ENCODE measurements at places on chromosomes 6 and 20.

DNA sequence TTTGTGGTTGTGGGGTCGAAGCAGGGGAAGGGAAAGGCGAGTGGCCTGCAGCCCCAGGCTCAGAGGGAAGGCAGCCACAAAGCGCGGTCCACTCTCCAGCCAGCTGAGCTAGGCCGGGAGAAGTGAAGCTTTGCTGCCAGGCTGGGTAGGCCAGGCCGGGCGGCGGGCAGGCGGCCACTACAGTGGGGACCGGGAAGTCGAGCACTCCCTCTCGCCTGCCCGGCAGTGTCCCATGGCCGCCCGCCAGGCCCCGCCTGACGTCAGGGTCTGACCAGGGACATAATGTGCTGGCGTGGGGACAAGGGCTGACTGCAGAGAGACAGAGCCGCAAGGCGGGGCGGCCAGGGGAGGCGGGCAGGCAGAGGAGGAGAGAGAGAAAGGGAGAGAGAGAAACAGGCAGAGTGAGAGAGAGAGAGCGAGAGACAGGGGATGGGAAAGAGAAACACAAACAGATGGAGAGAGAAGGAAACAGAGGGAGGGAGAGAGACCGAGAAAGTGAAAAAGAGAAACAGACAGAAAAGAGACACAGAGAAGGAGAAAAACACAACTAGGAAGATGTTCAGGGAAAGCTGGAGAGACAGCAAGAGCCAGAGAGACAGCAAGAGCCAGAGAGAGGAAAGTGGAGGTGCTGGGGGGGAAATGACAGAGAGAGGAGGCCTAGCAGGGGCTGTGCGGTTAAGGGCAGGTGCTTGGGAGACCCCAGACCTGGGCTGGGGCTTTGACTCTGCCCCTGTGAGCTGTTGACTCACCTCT, 94.5 kb upstream of the PTPN1 start:
- DNase-seq, result no peak

- DNase-seq, result peak; percentile 66
Observed at GRCh38 chr20:33299111-33299603, 16.1 kb downstream of the BPIFB1 start.

DNA sequence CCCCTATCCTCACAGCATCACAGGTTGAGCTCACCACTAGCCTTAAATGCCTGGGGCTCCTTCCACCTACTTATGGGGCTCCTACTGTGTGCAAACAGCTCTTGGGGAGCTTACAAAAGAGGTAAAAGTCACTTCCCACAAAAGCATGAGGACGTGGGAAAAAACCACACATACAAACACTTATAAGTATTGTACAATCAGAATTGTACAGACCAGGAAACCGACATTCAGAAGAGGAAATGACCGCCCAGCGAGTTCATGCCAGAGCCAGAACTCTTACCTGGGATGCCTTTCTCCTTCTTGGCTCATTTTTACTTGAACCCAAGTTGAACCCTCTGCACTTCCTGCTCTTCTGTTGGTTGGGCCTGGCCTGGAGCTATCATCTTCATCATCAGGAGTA, 6.3 kb upstream of the PPP1R16B start:
- DNase-seq, result no peak

DNA sequence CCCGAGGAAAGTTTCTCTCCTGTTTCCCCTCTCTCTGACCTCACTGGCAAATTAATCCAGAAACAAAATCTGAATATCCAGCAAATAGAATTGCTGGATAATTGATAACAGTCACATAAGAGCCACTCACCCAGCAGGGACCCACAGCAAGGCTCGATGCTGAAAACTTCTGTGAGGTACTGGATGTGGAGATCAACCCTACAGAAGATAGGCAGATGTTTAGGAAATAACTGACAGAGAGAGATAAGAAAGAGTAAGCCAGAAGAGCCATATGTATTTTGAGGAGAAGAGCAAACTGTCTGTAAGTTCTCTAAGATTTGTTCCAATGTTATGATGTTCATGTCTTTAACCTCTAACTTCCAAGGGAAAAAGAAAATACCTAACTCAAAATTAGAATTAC, 59.7 kb downstream of the PKHD1 start:
- DNase-seq, result no peak

DNA sequence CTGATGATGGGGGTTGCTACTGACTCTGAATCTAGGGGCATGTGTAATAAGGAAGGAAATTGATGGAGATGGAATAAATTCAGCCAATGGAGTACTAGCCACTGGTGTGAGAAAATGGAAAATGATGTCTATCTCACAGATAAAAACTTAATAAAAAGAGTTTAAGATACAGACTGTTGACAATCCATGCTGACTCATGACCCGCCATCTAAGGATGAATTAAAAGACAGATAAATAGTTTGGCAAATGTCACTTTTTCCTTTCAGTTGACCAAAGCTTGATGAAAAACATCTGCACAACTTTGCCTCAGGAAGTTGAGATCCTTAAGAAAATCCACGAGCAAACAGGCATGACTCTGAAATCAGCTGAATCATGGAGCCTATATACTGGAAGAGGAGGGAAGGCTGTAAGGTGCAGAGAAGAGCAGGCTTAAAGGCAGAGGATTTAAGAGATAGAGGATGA, 82.6 kb upstream of the BMP5 start:
- no peak for DNase-seq

DNA sequence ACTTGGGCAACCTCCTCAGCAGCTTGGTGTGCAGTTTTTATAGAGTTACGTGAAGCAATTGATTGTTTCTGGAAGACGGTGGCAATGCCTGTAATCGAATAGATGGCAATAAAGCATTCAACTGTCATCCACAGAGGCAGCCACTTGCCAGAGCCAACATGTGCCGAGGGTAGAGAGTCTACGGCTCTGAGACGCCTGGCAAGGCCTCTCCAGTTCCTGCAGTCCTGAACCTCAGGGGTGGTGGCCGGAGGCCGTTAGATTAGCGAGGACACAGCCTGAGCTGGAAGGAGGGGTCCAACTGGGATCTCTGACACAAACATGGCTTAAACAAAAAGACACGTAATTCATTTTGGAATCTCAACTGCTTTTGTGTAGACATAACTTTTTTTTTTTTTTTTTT, 775 bp upstream of the TTLL2 start:
- no peak for DNase-seq

DNA sequence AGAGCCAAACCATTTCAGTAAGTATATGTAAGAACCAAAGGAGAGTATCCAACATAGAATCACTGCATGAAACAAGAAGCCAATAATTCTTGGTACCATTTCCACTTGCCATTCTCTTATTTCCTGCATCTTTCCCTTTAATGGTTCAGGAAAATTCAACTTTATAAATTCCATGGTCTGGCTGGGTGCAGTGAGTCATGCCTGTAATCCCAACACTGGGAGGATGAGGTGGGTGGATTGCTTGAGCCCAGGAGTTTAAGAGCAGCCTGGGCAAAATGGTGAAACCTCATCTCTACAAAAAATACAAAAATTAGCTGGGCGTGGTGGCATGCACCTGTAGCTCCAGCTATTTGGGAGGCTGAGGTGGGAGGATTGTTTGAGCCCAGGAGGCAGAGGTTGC, 21.2 kb downstream of the NHLRC1 start:
- DNase-seq, result no peak

DNA sequence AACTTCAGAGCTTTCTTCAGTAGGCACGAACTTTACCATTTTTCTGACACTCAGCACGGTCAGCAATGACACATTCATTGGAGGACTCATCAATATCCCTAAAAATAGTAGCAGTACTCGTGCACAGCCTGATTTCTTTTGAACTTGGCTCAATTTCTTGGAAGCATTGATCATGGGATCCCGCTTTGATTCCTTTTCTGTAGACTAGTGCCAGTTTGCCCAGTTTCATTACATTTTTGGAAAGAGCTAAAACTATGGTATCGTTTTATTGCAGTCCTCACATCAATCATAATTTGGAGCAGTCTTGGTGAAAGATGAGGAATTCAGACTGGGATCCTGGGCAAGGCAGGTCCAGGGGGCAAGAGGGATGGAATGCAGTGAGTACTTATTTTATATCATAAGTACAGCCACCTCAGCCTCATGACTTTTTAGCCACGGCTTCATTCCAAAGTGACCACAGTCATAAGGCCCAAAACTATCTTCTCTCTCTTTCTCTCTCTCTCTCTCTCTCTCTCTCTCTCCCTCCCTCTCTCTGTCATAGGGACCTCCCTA, 170.9 kb upstream of the AKAP12 start:
- no peak for DNase-seq

DNA sequence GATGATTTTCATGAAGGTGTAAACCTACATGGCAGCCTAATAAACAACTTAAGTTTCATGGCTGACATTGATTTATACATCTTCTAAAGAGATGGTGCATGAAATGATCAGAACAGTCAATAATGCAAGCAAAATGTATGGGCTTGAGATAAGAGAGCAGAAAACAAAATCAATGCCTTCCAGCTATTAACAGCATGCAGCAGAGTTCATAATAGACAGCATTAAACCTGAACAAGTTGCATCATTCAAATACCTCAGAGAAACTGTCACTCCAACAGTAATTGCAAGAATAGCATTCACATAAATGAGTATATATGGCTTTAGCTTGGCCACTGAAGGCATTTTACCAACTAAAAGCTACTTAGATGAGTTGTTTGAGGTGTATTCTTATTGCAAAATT, 319.6 kb upstream of the ARID1B start:
- no peak for DNase-seq

GRCh38 chr6:106728296-106728870, 99.0 kb downstream of the QRSL1 start:
- DNase-seq, result no peak

GRCh38 chr6:142749556-142749955, 195.4 kb downstream of the HIVEP2 start:
- no peak for DNase-seq

DNA sequence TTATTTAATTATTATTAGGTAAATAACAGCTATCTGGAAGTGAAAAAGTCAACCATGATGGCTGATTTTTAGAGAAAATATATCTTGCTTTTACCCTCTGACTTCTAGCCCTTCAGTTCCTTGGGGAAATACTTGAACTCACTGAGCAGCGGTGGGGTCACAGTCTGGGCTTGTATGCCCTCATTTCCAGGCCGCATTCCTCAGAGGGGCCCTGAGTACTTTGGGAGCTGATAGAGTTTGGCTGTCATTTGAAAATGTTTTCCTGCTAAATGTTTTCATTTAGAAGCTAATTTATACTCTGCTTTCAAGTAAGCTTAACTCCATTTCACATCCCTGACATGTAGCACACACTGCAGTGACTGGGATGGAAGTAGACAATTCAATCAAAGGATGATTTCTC, 1028.5 kb downstream of the KIF16B start:
- DNase-seq, result no peak

DNA sequence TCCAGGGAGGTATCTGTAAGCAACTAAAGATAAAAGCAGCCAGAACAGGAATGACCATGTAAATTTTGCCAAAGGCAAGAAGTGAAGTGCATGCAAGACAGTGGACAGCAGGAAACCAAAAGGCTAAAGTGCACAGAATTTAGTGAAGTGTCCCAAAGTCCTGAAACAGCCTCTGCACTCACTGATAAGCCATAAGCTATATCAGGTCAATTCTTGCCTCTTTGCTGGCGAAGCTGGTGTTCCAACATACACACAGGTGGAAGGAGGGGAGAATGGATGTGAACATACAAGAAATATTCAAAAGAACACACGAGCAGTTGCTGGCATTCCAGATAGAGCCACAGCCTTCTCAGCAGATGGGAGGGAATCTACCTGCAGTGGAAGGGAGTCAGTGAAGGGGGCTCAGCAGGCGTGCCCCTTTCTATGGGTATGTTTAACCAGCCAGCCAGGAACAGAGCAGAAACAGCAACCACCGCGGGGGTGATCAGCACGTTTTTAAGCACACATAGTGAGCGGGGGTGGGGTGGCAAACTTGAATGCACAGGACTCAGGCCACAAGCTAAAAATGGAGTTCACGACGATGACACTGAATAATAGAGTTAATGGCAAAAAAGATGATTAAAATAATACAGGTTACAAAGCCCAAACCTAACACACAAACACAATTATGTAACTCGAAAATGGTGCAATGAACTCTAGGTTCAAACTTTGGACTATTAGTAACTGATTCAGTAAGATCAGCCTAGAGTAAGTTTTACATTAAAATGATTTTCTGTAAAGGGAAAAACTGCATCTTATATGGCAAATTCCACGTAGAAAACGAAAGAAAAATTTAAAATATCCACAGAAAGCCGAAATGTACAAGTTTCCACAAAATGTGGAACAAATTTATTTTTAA, 1.2 kb downstream of the ECI2 start:
- DNase-seq, result peak; percentile 21

GRCh38 chr20:62390317-62391164, 3.6 kb downstream of the RPS21 start:
- DNase-seq, result no peak

All from activated CD4-positive, alpha-beta T cell treated with anti-CD3 and anti-CD28 coated beads, Interleukin-2, amount 50 U/mL, for 4 hours (primary cell).